Activated CD8-positive, alpha-beta T cell treated with anti-CD3 and anti-CD28 coated beads, Interleukin-2, amount 10 ng/mL, durations not matched to agents 7 days and 5 days (primary cell): ENCODE measurements at places on chromosomes 11 and 22.
A peak's percentile ranks its signal among the peaks of the same experiment; 100 is the strongest.

DNA sequence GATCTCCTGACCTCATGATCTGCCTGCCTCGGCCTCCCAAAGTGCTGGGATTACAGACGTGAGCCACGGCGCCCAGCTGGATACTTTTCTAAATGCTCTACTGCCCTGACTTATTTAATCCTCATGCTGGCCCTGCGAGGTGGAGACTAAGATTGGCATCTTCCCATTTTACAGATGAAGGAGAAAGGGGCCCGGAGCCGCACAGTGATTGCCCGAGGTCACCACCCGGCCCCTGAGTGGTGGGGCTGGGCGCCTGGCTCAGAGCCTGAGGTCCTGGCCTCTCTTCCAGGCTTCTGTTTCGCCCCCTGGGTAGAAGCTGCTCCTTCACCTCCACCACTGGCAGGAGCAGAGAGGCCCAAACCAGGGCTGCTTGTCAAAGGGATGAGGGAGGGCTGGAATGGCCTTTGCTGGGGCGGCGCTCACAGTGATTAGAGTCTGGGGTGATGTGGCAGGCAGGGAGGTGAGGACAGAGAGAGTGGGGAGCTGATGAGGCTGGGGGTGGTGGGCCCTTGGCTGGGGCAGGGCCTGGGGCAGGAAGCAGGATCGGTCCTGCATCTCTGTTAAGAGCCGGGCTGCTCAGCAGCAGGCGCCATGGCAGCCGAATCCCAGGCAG, 15.4 kb upstream of the MPPED1 start:
- no peak for DNase-seq

- DNase-seq: no peak
These were observed 29.9 kb upstream of the TH start for GRCh38 chr11:2201542-2201941.

DNA sequence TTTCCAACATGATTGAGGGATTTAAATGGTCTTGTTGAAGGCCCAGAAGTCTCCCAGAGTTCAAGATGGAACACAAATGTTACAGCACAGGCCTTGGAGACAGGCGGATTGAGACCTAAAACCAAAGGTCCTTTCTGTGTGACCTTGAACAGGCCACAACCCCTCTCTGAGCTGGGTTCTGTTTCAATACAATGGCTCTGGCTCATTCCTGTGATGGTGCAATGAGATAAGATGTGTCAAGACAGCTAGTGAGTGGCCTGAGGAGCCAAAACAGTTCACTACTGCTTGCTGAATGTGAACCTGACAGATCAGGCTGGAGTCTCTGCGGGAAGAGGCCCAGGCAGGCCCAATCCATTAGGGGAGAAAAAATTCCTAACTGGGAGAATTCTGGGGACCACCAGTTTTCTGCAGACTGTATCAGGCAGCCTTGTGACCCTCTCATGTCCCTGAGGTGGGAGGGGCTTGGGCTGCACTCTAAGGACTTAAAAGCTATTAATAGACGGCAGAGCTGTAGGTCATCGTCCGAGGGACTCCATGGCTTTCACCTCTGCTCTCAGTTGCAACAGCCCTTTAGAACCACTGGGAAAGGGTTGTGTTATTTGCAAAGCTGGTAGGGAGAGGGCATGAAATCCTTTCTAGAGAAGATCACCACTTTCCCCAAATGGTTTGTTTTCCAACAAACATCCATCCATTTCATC, 126.1 kb upstream of the TEAD1 start:
- no peak for DNase-seq

GRCh38 chr11:69374110-69374945, 80.4 kb downstream of the MYEOV start:
- no peak for DNase-seq

- no peak for DNase-seq
These were observed 126.3 kb downstream of the C11orf91 start for GRCh38 chr11:33574331-33574730.

DNA sequence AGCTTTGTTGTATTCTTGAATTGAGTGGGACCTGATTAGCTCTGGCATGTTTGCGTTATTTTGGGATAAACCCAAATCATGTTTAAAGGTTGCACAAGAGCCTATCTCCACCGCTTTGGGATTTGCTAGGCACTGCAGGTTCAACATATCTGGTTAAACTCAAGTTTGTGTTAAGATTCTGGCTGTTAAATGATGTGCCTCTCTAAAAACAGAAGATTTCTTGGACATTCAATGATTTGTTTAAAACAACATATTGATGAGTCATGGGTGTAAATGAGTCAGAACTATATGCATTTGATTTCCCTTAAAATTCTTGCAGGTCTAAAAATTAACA, 67.4 kb downstream of the AMOTL1 start:
- DNase-seq: no peak

DNA sequence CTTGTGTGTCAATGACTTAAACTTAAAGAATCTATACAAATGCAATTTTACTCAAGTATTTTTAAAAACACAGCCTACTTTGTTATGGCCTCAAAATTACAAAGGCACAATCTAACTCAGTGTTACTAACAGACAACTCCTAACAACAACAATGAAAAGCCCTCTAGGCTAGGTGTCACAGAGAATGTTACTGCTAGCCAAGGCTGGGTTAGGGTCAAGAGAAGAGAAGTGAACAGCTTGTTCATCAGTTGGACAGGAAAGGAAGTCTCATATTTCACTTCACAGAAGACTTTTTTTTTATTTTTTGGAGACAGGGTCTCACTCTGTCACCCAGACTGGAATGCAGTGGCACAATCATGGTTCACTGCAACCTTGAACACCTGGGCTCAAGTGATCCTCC, 26.0 kb downstream of the CLDN25 start:
- no peak for DNase-seq

GRCh38 chr11:57656885-57657193, 723 bp upstream of the CLP1 start:
- no peak for DNase-seq

GRCh38 chr22:27197618-27198017, 540.2 kb downstream of the MIAT start:
- no peak for DNase-seq

- no peak for DNase-seq
These were observed 161.8 kb downstream of the IGLL1 start for GRCh38 chr22:23418159-23418788.

DNA sequence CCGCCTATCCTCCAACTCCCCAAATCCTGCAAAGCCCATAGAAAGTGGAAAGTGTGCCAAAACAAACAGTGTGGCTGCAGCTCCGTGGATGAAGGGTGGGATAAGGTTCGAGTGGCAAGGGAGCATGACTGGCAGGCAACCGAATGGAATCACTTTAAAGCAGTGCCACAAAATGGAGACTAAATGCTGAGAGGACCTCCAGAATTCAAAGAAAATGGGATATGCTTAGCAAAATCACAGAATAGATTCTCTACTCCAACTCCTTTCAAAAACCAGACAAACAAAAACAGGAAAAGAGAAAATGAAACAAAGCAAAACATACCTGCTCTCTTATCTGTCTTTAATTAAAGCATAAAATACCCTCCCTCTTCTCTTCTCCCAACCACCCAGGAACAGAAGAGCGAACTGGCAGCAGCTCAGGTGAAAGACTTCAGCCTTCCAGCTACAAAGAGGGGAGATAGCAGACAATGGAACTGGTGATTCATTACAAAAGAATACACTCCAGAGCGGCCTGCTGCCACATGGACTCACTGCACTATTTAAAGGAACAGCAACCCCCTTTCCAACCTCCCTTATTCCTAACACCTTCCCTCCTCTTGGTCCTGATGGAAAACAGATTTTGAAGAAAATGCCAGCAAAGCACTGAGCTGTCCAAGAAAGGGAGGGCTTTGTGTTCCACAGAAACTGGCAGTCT, 118.5 kb downstream of the APOL5 start:
- no peak for DNase-seq

GRCh38 chr11:95119361-95120060, 29.9 kb downstream of the ENDOD1 start:
- no peak for DNase-seq

GRCh38 chr22:36486619-36487384, 5.4 kb upstream of the TXN2 start:
- peak; percentile 72 for DNase-seq

- DNase-seq: peak; percentile 52
These were observed 78.7 kb upstream of the PPARA start for GRCh38 chr22:46071451-46072109.

- no peak for DNase-seq
These were observed 44.4 kb downstream of the ADM start for GRCh38 chr11:10349281-10349665.

- no peak for DNase-seq
These were observed 48.0 kb upstream of the AMPD3 start for GRCh38 chr11:10407055-10407454.

DNA sequence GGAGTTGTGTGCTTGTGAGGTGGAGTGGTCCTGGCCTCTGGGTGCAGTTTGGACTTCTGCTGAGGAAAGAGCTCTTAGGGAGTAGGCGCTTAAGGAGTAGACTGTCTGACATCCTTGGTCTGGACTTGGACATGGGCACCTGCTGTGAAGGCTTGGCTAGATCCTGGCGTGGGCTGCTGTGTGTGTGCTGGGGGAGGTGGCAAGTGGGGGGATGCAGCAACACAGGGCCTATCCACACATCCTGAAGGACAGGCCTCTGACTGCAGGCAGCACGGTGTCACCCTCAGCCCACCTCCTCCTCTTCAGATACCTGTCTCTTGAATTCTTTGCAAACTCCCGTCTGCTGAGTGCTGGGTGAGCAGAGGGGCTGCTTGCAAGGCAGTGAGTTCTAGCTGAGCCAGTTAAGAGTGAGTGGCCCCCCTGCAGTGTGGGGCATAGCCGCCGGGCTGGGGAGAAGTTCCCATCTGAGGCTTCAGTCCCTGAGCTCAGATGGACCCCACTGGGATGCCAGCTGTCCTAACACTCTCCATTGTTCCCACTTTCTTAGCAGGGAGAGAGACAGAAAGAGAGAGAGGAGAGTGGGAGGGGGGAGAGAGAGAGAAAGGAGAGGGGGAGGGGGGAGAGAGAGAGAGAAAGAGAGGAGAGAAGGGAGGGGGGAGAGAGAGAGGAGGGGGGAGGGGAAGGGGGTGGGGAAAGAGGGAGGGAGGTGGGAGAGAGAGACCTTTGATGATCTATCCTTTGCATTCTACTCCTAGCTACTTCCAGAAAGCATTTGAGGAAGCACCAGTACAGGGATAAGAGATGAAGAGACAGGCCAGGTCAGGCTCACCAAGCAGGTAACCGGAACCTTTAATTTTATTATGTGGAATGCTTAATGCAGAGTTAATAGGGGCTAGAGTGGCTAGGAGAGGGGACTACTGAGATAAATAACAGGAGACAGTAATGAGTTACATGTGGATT, 12.6 kb downstream of the SOX10 start:
- no peak for DNase-seq

DNA sequence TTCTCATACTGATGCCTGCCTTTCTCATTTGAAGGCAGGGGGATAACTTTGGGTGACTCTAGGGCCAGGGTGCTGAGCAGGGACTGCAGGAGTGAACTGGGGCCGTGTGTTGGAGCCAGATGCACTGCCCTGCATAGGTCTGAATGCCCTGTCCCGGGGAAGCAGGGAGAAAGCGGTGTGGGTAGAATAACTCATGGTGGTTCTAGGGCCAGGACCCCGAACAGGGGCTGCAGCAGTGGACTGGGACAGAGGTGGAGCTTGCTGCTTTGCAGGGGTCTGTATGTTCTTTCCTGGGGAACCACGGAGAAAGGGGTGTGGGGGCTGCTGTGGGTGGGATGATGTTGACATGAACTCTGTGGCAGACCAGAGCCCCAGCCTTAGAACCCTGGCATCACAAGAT, 52.9 kb downstream of the GAB4 start:
- DNase-seq: no peak

DNA sequence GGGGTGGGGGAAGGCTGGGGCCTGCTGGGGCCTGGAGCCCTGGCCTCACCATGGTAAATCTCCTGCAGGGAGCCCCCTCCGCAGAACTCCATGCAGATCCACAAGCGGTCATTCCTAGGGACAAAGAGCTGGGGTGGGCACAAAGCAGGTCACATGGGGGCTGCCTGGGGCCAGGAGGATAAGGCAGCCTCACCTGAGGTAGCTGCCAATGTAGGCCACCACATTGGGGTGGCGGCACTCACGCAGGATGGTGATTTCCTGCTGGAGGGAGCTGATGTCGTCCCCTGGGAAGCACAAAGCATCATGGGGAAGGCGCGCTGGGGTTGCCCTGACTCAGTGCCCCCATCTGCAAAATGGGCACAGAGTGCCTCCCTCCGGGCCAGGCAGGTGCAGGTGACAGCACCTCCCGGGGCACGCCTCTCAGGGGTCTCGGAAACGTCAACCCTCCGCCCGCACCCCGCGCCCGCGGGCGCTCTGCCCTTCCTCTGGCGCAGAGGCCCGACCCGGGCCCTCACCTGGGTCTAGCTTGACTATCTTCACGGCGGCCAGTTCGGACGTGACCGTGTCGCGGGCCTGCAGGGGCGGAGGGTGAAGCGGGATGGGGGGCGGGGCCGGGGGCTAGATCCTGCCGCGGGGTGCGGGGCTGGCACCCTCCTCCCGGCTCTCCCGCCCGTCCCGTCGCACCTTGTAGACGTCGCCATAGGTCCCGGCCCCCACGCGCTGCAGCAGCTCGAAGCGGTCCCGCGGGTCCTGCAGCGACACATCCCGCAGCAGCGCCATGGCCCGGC, 450 bp downstream of the MAP4K2 start:
- DNase-seq: no peak

GRCh38 chr11:77559686-77560401, 29.9 kb upstream of the AQP11 start:
- no peak for DNase-seq

- DNase-seq: no peak
These were observed 132.7 kb downstream of the DBX1 start for GRCh38 chr11:20027556-20028013.

DNA sequence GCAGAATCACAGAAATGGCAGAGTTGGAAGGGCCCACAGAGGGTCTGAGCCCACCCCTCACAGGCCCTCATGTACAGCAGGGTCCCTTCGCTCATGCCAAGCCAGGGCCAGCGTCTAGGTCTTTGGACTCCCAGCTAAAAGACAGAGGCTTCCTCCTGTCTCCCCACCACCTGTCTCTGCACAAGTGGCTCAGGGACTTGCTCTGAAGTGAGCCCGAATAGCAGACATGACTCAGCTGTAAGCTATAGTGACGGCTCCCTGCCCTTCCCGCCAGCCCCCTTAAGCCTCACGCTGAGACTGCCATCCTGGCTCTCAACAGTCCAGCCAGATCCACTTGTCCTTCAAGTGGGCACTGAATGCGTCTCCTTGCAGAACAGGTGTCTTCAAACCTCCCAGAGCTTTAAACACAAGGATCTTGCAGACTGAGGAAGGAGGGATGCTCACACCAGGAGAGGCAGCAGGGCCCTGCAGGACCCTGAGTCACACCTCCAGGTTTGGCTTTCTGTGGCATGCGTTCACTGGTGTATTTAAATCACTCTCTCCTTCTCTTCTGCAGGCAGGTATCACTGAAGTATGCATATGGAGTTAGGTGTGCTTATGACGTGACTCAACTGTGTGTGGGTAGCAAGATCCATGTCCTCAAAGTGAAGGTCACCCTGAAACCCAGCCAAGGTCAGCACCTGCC, 154.9 kb downstream of the CACNA1I start:
- no peak for DNase-seq
